ENCODE measurements at places on chromosomes 6 and 20. TPM values are rescaled to one million over a fixed set of nuclear protein-coding genes. Genes with fewer than 3 reads are reported as not detected.

DNA sequence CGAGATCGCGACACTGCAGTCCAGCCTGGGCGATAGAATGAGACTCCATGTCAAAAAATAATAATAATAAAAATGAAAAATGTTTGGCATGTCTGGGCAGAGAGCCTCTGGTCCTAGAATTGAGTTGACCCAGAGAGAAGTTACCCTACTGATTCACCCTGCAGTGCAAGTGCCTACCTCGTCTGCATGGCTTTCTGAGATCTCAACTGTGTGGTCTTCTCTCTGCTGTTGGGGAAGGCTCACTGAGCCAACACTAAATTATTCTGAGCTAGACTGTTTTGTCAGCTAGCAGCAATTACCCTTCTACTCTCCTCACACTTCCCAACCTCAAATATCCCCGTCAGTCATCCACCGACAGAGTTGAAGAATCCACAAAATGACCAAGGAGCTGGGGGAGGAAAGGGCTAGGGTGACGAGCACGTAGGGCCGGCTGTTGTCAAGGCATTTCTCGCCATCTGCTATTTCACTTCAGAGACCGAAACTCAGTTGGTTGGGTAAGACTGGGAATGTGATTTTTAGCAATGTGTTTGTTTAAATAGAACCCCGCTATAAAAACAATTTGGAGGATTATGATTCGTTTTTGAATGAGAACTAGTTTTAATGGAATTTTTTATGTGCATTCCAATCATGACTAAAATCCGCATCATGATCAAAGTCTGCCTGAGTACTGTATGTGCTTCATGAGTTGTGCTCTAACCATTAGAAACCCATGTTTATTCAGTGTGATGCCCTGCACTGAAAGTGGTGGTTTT is 9.4 kb downstream of the MAS1 start:
- peak; percentile 72 for DNase-seq

- DNase-seq: no peak
These were observed 9.5 kb upstream of the SFT2D1 start for GRCh38 chr6:166351715-166352285.

EBF4 gene
- not detected for total RNA-seq

DNA sequence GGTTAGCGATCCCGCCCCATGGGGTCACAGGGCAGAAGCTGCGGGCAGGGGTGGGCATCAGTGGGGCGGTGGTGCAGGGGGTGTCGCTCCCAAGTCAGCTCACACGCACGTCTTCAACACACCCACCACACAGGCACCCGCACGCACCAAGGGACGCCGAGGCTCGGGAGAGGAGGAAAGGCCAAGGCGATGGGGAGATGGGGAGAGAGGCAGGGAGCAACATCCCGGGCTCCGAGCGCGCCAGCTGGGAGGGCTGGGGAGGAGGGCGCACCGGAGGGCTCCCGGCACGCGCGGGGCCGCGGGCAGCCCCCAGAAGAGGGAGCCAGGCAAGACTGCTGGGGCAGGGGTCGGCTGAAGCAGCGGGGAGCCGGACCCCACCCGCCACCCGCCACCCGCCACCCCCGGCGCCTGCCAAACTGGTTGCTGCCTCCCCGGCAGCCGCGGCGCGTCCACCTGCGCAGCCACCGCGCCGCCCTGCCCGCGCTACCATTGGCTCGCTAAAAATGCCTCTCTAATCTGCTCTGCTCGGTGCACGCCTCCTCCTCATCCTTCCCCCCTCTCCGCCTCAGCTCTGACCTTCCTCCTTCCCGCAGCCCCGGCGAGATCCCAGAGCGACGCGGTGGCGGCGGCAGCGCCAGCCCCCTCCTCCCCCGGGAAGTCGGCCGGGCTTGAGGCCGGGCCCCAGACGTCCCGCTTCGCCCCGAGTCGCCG is at the start of gene PACSIN1:
PACSIN1 (plus strand) TSS at position 546 of the 711 bp plus-strand sequence. CDS start 60,230 bp downstream, outside the sequence.
- DNase-seq: no peak

GRCh38 chr20:39849664-39850063 is 839.4 kb downstream of the MAFB start:
- peak; percentile 100 for DNase-seq

GRCh38 chr20:33275215-33275614 is 7.8 kb upstream of the BPIFB1 start:
- DNase-seq: no peak

- DNase-seq: no peak
These were observed 41.7 kb upstream of the KLHL31 start for GRCh38 chr6:53707108-53707897.

- no peak for DNase-seq
These were observed 184.4 kb downstream of the PTPRK start for GRCh38 chr6:128335963-128336362.

PKHD1 gene
- total RNA-seq: 0.22 TPM

ARFGEF3 gene
- total RNA-seq: 5.1 TPM

WFDC5 gene
- total RNA-seq: not detected

PLTP gene
- total RNA-seq: 70.1 TPM

NR2E1 gene
- not detected for total RNA-seq

GRCh38 chr6:113500221-113500620 is 356.9 kb upstream of the MARCKS start:
- DNase-seq: no peak

DNA sequence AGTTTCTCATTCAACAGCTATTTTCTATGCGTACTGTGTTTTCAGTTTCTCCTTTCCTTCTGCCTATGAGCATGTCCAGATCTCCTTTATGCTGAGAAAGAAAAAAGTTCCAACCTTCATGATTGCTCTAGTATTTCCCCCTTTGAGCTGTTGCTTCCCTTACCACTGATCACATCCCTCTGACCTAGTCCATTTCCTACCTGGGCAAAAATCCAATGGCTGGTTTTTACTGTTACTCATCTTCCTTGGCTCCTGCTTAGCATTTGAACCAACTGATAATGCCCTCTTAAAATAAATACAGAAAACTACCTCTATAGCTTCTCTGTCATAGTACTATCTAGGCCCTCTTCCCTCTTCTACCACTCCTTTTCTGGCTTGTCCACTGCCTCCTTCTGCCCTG is 6.0 kb downstream of the RFX6 start:
- peak; percentile 33 for DNase-seq

ME1 gene
- total RNA-seq: 16.3 TPM

DNA sequence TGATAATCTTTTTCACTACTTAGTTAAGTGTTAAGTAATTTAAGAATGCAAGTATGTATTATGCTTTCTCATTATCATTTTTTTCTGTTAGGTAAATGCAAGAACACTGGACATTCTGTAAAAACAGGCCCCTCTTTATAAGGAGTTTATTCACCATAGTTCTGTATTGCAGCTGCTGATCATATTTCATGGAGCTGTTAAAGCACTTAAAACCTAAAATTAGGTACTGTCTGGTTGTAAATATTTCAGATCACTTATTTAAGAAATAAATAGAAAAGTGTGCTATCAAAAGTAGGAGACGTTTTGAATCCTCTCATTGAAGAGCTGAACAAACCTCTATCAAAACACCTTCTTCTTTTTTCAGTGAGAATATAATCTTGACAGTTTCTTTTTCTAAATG is 3.9 kb downstream of the EYA4 start:
- no peak for DNase-seq

GRCh38 chr6:141685416-141685815 is 447.3 kb upstream of the GJE1 start:
- DNase-seq: no peak

DNA sequence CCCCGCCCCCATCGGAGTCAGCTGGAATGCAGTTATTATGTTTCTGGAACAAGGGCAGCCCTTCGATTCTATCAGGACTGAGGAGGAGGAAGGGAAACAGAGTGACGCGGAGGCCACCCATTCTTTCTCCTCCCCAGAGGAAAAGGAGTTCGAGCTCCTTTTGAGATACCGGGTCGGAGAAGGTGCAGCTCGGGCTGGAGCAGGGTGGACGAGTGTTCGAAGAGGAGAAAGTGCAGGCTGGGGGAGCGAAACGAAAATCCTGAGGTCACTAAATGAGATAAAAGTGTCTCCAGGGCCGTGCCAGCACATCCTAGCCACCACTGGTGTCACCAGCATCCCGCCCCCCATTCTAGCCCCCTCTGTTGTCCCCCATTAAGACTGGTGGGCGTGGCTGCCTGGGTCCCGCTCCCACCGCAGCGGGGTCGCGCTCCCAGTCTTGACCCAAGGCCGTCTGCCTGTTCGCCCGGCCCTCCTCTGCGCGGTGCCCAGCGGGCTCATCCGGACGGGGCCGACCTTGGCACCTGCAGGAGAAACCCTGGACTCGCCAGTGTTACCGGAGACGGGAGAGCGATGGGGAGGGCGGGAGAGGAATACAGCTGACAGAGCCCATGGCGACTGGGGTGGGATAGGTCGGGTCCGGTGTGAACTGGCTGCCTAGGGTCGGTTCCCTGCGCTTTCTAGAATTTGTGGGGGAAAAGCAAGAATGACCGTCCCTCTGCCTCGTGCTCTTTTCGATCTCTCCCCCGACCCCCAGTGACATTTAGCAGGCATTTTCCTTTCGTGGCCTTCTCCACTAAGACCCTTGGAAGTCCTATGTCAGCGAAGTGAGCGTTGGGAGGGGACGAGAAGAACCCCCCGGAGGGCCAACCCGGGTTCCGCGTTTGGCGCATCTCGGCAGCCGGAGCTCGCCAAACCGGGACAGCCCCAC is 16.2 kb downstream of the FOXA2 start:
- no peak for DNase-seq

DNA sequence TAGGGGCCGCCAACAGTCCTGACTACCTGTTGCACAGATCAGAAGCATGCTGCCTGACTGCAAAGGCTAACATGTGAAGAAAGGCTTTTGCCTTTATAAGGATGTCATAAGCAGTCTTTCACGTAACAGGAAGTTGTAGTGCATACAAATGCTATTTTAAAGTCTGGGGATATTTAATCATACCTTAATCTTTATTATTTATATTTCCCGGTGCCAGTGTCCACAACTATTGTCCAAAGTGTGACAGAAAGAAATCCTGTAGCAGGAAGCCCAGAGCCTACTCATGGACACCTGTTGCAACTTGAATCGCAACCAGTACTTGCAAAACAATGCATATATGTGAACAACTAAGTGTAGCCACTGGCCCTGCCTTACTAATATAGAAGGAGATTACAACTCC is 235.8 kb downstream of the ALDH8A1 start:
- DNase-seq: no peak

MTHFD1L gene
- total RNA-seq: 64.8 TPM

DNA sequence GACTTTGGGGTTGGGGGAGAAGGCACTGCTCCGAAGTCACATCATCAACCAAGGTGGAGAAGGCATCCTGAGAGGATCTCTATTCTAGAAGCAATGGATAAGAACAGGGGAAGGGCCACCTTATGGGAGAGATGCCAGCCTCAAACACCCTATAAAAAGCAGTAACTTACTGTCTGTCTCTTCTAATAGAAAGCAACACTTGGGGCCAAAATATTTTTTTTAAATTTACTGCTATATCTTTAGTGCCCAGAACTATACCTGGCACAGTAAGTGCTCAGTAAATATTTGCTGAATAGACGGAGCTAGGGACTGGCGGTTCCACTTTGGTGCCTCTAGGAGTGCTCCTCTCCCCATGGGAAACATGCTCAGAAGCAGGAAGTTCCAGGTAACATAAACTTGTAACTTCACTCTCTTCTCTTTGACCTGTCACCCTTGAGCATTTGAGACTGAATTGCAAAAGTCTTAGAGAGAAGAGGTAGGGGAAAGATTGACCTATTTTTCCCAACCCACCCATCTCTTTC is 807 bp upstream of the OTOR start:
- DNase-seq: no peak

- no peak for DNase-seq
These were observed 236.3 kb upstream of the ZNF217 start for GRCh38 chr20:53829724-53830521.

DNA sequence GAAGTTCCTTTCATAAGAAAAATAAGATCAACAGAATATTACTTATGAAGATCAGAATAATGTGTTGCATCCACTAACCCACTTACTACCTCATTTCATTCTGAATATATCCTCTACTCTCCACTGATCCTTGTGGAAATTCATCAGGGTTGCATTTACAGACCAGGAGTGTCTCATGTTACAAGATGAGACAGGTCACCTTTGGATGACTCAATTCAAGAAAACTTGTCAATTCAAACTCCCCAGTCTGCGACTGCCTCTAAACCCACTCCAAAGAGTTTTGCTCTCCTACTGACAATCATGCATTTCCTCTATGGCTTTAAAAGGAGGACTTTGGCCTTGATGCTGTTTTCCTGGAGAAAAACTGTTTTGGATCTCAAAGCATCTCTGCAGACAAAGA is 68.4 kb downstream of the ID4 start:
- no peak for DNase-seq
